ENCODE measurements at places on chromosomes 3 and 15. TPM values are rescaled to one million over a fixed set of nuclear protein-coding genes. Genes with fewer than 3 reads are reported as not detected.

HAUS2 gene
- total RNA-seq = 17.4 TPM

UCN2 gene
- total RNA-seq = 5.3 TPM

TRPM1 gene
- not detected for total RNA-seq

GRCh38 chr3:127151992-127152650 lies 40.8 kb upstream of the PRR23E start:
- no peak overlapping the region for H3K27ac ChIP-seq
- H3K27me3 ChIP-seq = no peaks in the 10 kb centered on the region
- H3K36me3 ChIP-seq = no peaks in the 10 kb centered on the region
- H3K4me1 ChIP-seq = no peaks in the 10 kb centered on the region

COPB2 gene
- 97.5 TPM for total RNA-seq

- H3K27ac ChIP-seq = no peak overlapping the region
- H3K36me3 ChIP-seq = no peaks in the 10 kb centered on the region
- no peaks in the 10 kb centered on the region for H3K4me1 ChIP-seq
- no peak for DNase-seq
- no peaks in the 10 kb centered on the region for H3K27me3 ChIP-seq
- H3K4me3 ChIP-seq = no peak overlapping the region
Observed at GRCh38 chr3:125383744-125384143, 8.6 kb upstream of the ZNF148 start.

TRH gene
- not detected for total RNA-seq

DNA sequence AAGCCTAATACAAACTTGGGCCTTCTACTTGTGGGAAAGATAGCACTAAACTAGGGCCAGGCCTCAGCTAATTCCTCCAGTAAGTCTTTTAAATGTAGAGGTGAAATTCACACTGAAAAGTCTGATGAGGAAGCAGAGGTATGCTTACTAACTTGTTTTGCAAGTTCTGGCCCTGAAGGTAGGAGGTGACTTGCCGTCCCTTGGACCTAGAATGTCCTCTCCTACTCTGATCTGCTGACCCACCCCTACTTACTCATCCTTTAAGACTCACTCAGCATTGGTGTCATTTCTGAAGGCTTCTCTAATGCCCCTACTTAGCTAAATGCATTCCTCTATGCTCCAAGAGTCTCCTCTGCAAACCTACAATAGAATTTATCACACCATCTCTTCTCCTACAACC lies 19.4 kb downstream of the RIOX2 start:
- no peaks in the 10 kb centered on the region for H3K27me3 ChIP-seq
- H3K27ac ChIP-seq = peak overlapping the region; percentile 65
- no peak overlapping the region for H3K4me3 ChIP-seq
- no peaks in the 10 kb centered on the region for H3K4me1 ChIP-seq
- no peak for DNase-seq
- H3K36me3 ChIP-seq = no peaks in the 10 kb centered on the region

DNA sequence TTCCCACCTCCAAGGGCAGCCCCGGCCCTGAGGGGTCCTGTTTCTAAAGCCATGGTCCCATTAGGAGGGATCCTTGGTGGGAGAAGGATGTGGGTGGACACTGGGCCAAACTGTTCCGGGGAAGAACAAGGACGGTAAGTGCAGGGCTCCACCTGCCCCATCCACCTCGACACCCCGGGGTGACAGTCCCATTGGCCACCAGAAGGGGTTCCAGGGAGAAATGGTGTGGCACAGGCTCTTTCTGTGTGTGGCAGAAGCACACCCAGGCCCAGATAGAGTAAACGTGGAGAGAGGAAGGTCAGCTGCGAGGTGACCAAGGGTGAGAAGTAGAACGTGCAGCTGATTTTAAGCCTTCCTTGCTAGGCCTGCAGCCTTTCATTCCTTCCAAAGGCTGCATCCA lies 12.0 kb downstream of the TKT start:
- peak overlapping the region; percentile 57 for H3K27ac ChIP-seq
- H3K27me3 ChIP-seq = no peaks in the 10 kb centered on the region
- H3K36me3 ChIP-seq = peaks cover 29% of the 10 kb centered on the region
- H3K4me1 ChIP-seq = peaks cover 44% of the 10 kb centered on the region
- DNase-seq = no peak
- no peak overlapping the region for H3K4me3 ChIP-seq

DNA sequence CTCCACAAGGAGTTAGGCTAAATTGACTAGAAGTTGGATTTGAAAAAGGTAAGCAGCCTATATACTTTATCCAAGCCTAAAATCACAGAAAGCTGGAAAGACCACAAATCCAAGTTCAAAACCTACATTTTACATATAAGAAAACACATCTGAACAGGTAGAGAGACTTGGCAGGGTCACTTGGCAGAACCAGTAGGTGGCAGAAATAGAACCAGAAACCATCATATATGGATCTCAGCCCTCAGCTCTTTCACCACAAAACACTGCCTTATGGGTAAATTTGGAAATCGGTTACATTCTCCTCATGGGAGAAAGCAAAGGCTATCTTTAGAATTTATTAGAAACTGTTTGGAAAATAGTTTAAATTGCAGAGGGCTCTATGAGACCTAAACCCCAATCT lies 44.2 kb downstream of the MKRN2 start:
- peaks cover 4% of the 10 kb centered on the region for H3K4me1 ChIP-seq
- no peak for DNase-seq
- no peaks in the 10 kb centered on the region for H3K27me3 ChIP-seq
- H3K36me3 ChIP-seq = peaks cover 23% of the 10 kb centered on the region

GRCh38 chr15:88954431-88955277 lies 41.5 kb upstream of the MFGE8 start:
- H3K36me3 ChIP-seq = no peaks in the 10 kb centered on the region
- H3K4me3 ChIP-seq = no peak overlapping the region
- no peaks in the 10 kb centered on the region for H3K4me1 ChIP-seq
- no peaks in the 10 kb centered on the region for H3K27me3 ChIP-seq
- no peak overlapping the region for H3K27ac ChIP-seq

- H3K4me1 ChIP-seq = no peaks in the 10 kb centered on the region
- H3K36me3 ChIP-seq = no peaks in the 10 kb centered on the region
- H3K27me3 ChIP-seq = no peaks in the 10 kb centered on the region
- no peak overlapping the region for H3K27ac ChIP-seq
Observed at GRCh38 chr3:81816473-81817250, 55.2 kb upstream of the GBE1 start.
